ENCODE measurements at places on chromosomes 11 and 22. TPM values are rescaled to one million over a fixed set of nuclear protein-coding genes. Genes with fewer than 3 reads are reported as not detected.

- H3K4me1 ChIP-seq = peaks cover 36% of the 10 kb centered on the region
- H3K4me3 ChIP-seq = no peak overlapping the region
- no peaks in the 10 kb centered on the region for H3K36me3 ChIP-seq
- no peaks in the 10 kb centered on the region for H3K27me3 ChIP-seq
- no peak overlapping the region for H3K27ac ChIP-seq
- no peak for DNase-seq
Measured at GRCh38 chr22:28412109-28412508, 267.5 kb downstream of the TTC28 start.

GRCh38 chr11:71962428-71963038 lies 33.7 kb downstream of the RNF121 start:
- H3K27ac ChIP-seq = peak overlapping the region; percentile 61
- H3K4me3 ChIP-seq = no peak overlapping the region
- H3K4me1 ChIP-seq = peaks cover 9% of the 10 kb centered on the region
- H3K36me3 ChIP-seq = peaks cover 19% of the 10 kb centered on the region
- DNase-seq = no peak

DNA sequence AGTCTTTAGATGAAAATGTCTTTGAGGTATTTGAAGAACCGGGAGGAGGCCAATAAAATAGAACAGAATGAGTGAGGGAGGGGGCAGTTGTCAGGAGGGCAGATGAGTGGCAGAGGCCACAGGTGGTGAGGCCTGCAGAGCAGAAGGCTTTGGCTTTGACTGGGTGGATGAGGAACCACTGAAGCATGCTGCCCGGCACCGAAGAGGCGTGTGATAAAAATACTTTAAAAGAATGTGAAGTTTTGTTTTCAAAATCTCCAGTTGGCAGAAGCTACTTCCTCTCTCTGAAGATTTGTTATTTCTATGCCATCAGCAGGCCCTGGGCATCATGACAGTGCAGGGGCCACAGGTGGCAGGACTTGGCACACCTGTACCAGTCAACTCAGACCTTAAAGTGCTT lies 6.3 kb downstream of the MS4A12 start:
- peaks cover 4% of the 10 kb centered on the region for H3K27me3 ChIP-seq
- no peak for DNase-seq
- no peak overlapping the region for H3K27ac ChIP-seq
- H3K4me1 ChIP-seq = no peaks in the 10 kb centered on the region

GRCh38 chr22:34114406-34114805 lies 194.1 kb upstream of the LARGE1 start:
- no peaks in the 10 kb centered on the region for H3K27me3 ChIP-seq
- no peaks in the 10 kb centered on the region for H3K36me3 ChIP-seq
- H3K27ac ChIP-seq = no peak overlapping the region
- H3K4me3 ChIP-seq = no peak overlapping the region
- H3K4me1 ChIP-seq = no peaks in the 10 kb centered on the region

- H3K4me3 ChIP-seq = no peak overlapping the region
- no peaks in the 10 kb centered on the region for H3K27me3 ChIP-seq
- peaks cover 12% of the 10 kb centered on the region for H3K4me1 ChIP-seq
- DNase-seq = no peak
- H3K27ac ChIP-seq = no peak overlapping the region
- no peaks in the 10 kb centered on the region for H3K36me3 ChIP-seq
Measured at GRCh38 chr11:65366340-65366773, 11.8 kb downstream of the TIGD3 start.

GRCh38 chr11:72349616-72350218 lies 84.6 kb downstream of the CLPB start:
- H3K27me3 ChIP-seq = no peaks in the 10 kb centered on the region
- DNase-seq = no peak
- no peaks in the 10 kb centered on the region for H3K36me3 ChIP-seq
- peaks cover 7% of the 10 kb centered on the region for H3K4me1 ChIP-seq

The SLC22A8 gene
- total RNA-seq = not detected

The SYT7 gene
- not detected for total RNA-seq
